ENCODE measurements at places on chromosomes 6 and 20. TPM values are rescaled to one million over a fixed set of nuclear protein-coding genes. Genes with fewer than 3 reads are reported as not detected.

DNA sequence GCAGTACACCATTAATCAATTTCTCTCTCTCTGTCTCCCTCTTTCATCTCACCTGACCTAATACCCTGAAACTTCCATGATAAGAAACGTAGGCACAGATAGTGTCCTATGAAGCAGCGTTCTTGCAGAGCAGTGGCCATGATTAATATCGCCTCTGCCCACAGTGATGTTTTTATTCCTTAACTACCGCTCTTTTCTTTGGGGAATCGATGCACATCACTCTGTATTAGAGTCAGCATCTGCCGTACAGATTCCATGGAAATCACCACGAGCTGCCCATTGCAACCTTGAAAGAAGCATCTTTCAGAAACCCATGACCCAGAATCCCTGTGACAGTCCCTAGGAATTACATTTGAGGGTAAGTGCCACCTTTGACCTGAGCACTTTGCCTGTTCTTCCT lies 152.0 kb upstream of the ECI2 start:
- DNase-seq: no peak

The VSX1 gene
- total RNA-seq: not detected

GRCh38 chr20:52892023-52892422 lies 80.1 kb upstream of the TSHZ2 start:
- no peak for DNase-seq

The C6orf58 gene
- not detected for total RNA-seq

The SYNDIG1 gene
- 1.8 TPM for total RNA-seq

- no peak for DNase-seq
Measured at GRCh38 chr6:138401960-138402837, 1.8 kb upstream of the HEBP2 start.

The RAMACL gene
- total RNA-seq: 4.7 TPM

The ENPP4 gene
- total RNA-seq: 21.8 TPM

GRCh38 chr6:169269180-169270076 lies 15.8 kb upstream of the THBS2 start:
- no peak for DNase-seq

- no peak for DNase-seq
Measured at GRCh38 chr20:11966186-11966585, 48.5 kb downstream of the BTBD3 start.

GRCh38 chr6:167330750-167331149 lies 5.9 kb downstream of the TTLL2 start:
- DNase-seq: no peak

DNA sequence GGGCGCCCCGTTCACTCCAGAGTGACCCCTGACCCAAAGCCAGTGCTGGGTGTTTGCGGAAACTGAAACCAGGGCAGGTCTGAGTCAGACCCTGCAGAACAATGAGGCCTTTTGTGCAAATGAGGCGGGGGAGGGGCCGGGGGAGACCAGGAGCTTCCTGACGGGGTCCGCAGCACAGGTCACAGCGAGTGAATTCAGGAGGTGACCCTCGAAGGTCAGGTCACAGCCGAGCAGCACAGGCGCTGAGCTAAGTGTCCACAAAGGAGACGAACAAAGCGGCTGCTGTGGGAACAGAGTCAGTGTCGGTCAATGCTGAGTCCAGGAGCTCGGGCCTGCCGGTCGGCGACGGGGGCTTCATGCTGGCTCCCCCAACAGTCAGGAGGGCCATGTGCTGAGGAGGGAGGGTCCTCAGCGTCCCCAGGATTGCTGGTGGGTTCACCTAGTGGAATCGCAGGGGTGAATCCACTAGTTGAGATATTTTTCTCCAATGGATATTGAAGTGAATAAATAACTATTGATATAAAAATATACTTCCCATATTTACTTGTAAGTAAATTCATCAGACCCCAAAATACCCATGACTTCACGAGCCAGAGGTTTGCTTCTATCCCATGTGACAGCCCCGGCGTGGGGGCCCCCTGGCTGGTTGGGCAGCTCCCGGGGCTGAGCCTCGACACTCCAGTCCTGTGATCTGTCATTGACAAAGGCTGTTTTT lies 188.4 kb upstream of the SULF2 start:
- DNase-seq: no peak

- DNase-seq: no peak
Measured at GRCh38 chr20:37911261-37911660, 8.3 kb downstream of the VSTM2L start.

GRCh38 chr20:14816471-14816870 lies 479.1 kb upstream of the FLRT3 start:
- DNase-seq: no peak

The TNNC2 gene
- total RNA-seq: not detected

DNA sequence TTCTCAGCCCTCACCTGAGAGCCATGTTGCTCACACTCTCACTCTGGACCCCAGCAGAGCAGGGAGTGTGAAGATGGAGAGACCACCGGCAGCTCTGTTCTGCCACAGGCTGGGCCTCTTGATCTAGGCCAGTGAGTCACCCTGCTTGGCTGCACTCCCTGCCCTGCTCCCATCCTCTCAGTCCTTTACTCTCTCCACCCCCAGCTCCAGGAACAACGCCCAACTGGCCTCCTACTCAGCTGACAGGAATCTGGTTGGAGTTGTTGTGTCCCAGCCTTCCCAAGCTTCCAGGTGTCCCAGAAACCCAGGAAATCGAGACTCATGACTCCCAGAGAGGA lies at the start of gene PSORS1C1:
PSORS1C1 (plus strand) TSS at position 260 of the 338 bp plus-strand sequence. CDS start 14,833 bp downstream, outside the sequence.
- DNase-seq: peak; percentile 86

The COL9A1 gene
- total RNA-seq: not detected

DNA sequence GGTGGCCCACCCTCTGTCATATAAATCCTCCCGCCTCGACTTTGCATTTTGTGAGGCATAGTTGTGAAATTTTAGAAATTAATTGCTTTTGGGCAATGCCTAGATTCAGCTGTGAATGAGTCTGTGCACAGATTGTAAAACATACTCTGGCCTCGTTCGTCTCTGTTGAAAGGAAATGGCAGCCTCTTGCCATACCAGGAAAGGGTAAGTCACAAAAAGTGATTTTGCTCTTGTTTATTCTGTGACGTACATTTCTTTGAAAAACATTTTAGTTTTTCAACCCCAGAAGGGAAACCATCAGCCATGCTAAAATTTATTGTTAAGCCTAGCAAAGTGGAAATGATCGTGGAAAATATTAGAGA lies 15.3 kb upstream of the EXOC2 start:
- no peak for DNase-seq

DNA sequence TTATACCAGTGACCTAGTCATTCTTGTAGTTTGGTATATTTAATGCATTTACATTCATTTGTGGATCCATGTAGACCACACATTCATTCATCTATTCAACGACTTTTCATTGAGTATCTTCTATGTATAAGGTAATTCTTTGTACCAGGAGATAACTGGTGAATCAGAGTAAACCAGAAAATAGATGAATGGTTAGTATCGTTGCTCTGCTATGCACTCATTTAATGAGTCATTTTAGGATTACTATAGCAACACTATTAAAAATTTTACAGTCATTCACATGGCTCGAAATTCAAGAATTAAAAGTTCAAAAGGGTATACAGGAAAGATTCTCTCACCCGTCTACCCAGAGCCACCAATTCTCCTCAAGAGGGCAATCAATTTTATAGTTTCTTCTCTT lies 26.8 kb downstream of the DOK5 start:
- no peak for DNase-seq

DNA sequence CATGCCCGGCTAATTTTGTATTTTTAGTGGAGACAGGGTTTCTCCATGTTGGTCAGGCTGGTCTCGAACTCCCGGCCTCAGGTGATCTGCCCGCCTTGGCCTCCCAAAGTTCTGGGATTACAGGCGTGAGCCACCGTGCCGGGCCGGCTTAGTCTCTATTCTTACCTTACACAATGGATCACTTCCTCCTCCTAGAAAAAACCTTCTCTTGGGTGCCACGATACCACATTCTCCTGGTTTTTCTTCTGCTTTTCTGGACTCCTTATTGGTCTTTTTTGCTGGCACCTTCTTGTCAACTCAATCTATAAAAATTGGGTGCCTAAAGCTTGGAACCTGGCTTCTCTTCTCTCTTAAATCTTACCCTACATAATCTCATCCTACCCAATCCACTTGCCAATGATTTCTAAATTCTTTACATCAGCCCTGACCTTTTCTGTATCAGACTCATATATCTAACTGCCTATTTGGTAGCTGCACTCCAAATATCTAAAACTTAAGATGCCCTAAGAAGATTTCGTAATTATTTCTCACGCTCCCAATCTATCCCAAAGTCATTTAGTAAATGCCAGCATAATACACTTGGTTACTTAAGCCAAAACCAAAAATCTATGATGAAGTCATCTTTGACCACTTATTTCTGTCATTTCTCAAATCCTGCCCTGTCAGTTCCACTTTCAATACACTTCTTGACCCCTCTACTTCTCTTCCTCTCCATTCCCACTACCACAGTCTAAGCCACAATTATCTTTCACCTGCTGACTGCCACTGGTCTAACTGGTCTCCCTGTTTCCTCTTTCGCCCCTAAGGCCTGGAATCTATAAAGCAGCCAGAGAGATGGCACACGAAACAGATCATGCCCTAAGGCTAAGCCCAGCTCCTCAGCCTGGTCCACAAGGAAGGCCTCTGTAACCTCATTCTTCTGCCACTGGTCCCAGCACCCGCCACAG lies 43.2 kb downstream of the ELMO2 start:
- DNase-seq: no peak

Measured in thoracic aorta (tissue), 2 donors.